Stimulated activated CD4-positive, alpha-beta T cell treated with anti-CD3 and anti-CD28 coated beads, Interleukin-15, amount 100 ng/mL, for 48 hours (primary cell): ENCODE measurements at places on chromosomes 7 and 10.

DNA sequence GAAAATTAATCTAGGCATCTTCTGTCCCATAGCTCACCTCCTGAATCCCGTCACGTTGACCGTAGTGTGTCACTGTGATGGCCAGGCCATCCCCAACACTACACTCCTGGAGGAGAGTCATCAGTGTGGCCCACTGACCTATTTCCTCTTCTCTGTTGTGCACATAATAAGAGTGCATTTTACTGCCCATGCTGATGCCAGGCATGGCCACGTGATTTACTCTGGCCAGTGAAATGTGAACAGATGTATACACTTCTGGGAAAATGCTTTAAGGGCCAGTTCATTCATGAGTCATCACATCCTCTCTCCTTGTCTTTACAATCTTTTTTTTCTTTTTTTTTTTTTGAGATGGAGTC, 101.9 kb upstream of the PIP4K2A start:
- no peak for DNase-seq

DNA sequence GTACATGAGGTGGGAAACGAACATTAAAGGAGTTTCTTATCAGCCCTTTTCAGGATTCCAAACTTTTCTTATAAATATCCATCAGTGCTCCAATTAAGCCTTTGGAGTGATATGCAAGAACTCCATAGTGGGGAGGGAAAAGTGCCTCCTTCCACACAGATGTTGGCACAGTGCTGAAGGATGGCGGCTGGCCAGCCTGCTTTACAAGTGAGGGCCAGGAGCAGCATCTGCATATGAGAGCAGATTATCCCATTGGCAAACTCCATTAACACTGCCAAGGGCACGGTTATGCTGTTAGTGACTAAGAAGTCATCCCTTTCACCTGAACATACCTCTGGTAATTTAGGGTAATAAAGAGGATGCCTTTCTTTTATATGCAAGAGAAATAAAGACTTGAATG, 543.1 kb downstream of the CNTNAP2 start:
- DNase-seq = no peak

GRCh38 chr10:21458126-21458871, 67.2 kb downstream of the SKIDA1 start:
- DNase-seq = no peak

DNA sequence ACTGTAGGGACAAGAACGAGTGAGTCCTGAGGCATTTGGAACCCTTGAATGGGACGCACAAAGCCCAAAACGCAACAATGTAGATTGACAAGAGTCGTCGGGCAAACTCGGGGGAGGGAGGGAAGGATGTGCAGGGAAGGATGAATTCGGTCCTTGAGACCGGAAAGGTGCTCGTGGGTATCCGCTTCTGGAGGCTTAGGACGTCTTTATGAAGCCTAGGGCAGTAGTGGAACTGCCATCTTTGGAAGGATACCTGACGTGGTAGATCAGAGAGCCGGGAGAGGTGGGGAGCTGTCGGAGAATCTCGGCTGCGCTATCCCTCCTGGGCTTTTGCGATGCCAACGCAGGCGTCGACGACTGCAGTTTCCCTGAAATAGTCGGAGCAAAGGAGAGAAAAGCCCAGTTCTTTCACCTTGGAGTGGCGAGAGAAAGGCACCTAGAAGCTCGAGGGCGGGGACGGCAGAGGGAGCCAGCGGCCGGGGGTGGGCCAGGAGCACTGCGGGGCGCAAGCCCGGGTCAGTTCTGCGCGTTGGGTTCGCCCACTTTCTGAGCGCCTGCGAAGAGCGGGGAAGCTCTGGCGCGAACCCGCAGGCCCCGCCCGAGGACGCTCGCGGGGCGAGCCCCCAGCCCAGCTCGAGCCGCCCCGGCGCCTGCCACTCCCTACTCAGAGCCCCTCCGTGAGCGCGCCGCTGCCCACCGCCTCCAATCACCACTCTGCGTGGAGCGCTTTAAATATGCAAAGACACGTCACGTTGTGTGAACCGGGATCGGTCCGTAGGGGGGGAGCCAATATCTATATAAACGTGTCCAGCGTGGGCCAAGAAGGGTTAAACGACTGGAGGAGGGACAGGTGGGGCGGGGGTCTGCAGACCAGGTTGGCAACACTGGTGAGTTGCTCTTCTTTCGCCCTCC, at the start of gene CYP26C1:
TSS of gene CYP26C1 (plus strand) at position 824 of the 912 bp plus-strand sequence. CDS start 466 bp downstream, outside the sequence.
- DNase-seq = no peak

- DNase-seq = no peak
These were observed 20.0 kb downstream of the GLI3 start for GRCh38 chr7:42217053-42217452.

DNA sequence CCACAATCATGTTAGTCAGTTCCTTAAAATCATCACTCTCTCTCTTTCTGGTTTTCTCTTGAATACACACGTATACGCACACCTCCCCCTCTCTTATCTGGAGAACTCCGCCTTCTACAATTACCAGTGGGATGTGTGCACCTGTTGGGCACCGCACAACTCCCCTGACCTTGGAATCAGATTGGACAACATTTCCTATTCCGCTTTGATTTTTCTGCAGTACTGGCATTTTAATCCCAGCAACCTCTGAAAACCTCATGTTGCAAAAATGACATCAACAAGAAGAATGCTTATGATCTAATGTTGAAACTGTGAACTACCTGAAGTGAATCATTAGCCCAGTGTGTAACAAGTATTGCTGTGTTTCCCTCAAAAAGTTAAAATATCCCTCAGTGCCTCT, 109.6 kb downstream of the KIAA1217 start:
- no peak for DNase-seq
